HFF-Myc (cell line): ENCODE measurements at places on chromosomes 12 and 14.

- DNase-seq, result no peak
Measured at GRCh38 chr14:70810621-70811020, 1.3 kb upstream of the MAP3K9 start.

DNA sequence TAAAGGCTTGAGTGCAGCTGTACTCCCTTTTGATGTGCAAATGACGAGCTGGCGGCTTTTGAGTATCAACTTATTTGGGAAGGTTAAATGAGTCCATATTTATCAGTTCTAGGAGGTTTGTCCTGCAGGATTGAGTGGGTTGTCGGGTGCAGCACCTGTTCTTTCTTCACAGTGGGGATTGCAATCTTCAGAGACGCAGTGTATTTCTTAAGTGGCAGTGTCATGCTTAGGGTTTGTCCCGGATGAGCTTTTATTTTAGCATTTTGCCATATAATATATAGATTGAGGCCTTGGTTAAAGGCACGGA lies 1.2 kb downstream of the FUT8 start:
- no peak for DNase-seq

- DNase-seq, result no peak
Measured at GRCh38 chr14:94008234-94008633, 11.1 kb downstream of the CCDC197 start.

GRCh38 chr12:88273450-88273849 lies 131.3 kb downstream of the TMTC3 start:
- DNase-seq, result no peak

DNA sequence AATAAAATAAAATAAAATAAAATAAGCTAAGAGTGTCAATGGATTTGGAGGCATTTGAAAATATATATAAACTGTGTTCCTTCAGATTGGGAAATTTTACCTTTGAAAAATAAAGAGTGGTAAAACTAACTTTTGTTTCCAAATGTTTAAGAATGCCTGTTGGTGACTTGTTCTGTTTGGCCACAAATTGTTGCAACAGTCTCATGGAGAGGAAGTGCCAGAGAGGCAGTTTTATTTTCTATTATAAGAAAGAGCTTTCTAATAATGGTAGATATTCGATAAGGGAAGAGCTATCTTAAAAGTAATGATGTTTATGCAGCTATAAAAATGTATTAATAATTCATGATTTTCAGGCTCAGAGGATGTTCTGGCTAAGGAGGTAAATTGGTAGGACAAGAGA lies 68.8 kb upstream of the MDGA2 start:
- DNase-seq, result no peak

DNA sequence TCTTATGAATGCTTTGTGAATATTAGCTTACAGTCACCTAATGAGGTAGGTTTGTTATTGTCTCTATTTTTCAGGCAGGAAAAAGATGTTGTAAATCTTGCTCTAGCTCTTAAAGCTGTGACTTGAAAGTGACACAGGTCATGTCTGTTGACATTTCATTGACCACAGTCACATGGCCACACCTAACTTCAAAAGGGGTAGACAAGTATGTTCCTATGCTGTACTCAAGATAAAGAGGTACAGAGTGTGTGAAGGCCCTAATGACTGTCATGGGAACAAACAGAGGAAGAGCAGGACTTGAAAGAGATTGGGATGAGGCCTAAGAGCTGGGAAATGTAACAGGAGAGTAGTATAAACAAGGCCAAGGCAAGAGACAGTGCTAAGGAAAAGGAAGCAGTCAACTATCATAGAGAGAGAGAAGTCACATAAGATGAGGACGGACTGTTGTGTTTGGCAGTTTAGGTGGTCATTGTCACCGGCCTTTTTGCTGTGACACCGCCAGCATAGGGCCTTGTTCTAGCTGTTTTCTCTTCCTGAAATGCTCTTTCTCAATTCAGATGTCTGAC lies 181.0 kb downstream of the CFAP54 start:
- no peak for DNase-seq

DNA sequence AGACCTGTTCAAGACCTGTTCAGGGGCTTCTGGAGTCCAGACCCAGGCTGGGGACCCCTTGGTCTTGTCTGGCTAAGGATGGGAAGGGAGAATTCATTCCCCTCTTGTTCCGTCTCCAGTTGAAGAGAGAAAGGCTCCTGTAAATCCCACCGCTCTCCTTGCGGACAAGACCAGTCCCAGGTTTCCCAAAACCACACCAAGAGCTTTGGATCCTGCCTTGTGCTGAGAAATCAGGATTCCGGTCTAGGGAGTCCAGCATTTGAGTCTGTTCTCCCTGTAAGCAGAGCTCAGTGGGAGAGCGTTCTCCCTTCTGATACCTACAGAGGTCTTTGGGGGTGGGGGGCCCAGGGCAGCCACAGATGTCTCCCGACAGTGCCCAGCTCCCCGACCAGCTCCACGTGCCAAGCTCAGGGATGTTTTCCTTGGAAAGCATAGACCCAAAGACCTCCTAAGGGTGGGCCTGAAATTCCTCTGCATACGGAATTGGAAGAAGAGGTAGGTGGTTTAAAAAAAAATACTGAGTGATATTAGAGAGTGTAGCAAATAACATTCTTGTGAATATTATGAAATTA lies 1.9 kb downstream of the HOXC13 start:
- no peak for DNase-seq

GRCh38 chr12:81520064-81520945 lies 238.8 kb downstream of the PPFIA2 start:
- no peak for DNase-seq

DNA sequence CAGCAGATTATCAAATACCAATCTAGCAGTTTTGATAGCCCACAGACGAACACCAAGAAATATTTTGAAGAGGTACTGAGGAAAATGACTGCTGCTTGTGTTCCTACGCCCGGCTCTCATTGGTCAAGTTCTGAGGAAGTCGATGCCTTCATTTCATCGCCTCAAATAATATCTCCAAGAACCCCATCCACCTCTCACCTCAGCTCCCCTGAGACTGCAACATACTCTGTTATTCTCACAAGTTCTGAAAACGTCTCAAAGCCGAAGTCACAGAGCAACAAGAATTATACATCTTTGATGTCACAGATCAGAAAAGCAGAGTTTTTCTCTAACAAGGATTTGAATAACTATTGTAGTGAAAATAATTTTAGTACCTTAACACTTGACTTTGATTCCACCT lies 55.5 kb upstream of the BCAT1 start:
- no peak for DNase-seq
